ENCODE measurements at places on chromosomes 16 and 17.
A peak's percentile ranks its signal among the peaks of the same experiment; 100 is the strongest.

GRCh38 chr17:57684711-57685498, 60.2 kb downstream of the CCDC182 start:
- no peak for DNase-seq

DNA sequence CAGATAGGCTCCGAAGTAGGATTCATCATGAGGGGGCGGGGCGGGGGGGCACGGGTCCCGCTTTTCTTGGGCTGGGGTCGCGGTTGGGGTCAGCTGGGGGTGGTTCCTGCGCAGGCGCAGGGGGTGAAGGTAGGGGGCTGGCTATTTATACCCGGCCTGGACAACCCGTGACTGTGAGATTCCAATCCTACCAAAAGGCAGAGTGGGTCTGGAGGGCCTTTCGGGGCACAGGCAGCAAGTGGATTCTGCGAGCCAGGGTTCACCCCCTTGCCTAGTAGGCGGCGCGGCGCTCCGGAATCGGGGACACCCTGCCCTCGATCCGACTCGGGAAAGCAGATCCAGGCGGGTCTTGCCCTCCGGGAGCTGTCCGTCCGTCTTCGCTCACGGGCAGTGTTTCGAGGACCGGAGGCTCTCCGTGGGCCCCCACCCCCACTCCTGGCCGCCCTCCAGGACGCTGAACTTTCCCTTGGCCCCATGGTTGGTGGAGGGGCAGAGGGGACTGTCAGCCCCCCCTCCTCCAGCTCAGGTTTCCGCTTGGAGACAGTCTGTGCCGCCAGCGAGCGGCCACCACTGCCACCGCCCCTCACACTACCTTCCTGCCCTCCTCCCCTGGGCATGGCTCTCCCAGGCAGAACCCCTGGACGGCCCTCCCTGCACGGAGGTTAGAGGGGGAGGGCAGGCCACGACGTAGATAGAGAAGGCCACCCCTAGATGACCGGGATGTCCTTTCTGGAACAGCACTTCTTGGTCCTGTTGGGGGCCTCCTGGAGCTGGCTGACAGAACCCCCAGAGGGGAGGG, 634 bp downstream of the SLC2A4 start:
- no peak for DNase-seq

GRCh38 chr17:72212041-72212440, 91.2 kb downstream of the SOX9 start:
- no peak for DNase-seq

- DNase-seq, result peak; percentile 22
Measured at GRCh38 chr17:17109907-17110306, 67.7 kb downstream of the MPRIP start.

DNA sequence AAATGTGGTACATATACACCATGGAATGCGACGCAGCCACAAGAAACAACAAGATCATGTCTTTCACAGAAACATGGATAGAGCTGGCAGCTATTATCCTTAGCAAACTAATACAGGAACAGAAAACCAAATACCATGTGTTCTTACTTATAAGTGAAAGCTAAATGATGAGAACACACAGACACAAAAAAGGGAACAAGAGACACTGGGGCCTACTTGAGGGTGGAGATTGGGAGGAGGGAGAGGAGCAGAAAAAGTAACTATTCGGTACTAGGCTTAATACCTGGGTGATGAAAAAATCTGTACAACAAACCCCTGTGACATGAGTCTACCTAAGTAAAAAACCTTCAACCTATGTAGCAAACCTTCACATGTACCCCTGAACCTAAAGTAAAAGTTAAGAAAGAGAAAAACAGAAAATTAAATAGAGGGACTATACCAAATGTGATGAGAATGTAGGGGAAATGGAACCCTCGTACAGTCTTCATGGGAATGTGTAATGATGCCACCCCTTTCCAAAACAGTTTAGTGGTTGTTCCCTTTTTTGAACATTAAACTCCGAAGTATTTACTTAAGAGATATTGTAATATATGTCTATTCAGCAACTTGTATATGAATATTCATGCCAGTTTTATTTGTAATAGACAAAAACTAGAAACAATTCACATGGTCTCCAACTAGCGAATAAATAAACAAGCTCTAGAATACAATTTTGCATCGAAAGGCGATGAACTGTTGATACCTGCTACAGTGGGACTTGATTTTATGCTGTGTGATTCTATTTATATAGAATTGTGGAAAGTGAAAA, 33.9 kb downstream of the AHSP start:
- no peak for DNase-seq

DNA sequence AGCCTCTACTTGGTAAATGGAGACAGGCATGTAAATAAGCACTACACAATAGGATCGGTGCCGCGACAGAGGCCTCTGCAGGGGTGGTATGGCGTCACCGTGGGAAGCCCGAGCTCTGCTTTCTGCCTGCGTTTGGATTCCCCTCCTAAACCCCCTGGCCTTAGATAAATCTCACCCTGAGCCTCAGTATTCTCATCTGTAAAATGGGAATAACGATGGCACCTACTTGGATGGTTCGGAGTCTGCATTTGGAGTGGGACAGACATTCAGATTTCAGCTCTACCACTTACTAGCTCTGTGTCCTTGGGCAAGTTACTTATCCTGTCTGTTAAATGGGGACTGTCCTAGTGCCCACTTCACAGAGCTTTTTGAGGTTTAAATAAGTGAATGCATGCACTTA, 42.8 kb upstream of the TNRC6A start:
- no peak for DNase-seq

DNA sequence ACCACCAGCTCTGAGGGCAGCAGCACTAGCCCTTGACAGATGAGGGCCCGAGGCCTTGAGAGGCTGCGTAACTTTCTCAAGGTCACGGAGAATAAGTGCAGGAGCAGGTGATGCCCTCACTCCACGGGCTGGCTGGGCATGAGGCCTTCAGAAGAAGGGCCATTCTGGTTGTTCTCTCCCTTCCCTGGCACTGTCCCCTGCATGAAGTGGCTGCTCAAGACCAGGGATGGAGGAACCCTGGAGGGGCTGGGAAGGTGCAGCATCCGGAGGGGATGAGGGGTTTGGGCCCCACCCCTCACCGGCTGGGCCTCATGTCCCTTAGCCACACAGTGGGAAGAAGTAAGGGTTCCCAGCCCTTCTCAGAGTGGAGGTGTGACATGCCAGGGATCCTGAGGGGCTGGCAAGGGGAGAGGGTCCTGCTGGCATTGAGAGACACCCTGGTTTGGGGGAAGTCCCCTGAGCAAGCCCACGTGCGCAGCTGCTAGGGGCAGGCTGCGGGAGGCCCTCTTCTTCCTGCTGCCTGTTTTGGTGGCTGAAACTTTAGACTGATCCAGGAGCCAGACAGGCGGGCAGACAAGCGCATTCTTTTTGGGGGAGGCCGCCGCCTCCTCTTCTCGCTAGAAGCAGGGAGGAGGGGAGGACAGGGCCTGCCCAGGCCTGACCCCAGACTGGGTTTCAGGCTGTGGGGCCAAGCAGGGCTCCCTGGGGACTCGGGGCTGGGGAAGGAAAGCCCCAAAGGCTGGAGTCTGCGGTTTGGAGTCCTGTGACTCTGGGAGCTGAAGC, 74.0 kb downstream of the N4BP1 start:
- DNase-seq, result no peak

- DNase-seq, result no peak
Measured at GRCh38 chr16:69818891-69819545, 56.9 kb downstream of the WWP2 start.

DNA sequence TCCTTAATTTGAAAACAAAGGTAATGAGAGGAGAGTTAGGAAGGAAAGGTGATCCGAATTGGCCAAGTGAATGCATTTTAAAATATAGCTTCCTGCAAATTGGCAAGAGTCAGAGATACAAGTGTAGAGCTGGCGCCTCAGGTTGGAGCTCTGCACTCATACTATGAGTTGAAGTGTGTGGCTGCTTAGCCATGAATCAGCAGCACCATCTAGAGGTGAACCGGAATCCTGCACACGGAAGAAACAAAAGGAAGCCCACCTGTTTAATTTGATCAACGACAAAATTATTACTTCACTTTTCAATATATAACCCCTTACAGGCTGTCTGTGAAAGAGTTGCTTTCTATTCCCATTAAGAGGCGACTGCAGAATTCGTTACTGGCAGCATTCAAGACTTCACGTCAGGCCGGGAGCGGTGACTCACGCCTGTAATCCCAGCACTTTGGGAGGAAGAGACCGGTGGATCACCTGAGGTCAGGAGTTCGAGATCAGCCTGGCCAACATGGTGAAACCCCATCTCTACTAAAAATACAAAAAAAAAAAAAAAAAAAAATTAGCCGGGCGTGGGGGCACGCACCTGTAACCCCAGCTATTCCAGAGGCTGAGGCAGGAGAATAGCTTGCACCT, 1253.7 kb upstream of the CDH8 start:
- peak; percentile 36 for DNase-seq

GRCh38 chr16:82439678-82440293, 187.0 kb upstream of the CDH13 start:
- DNase-seq, result no peak

GRCh38 chr17:48522031-48522653, 8.7 kb downstream of the HOXB1 start:
- no peak for DNase-seq

- peak; percentile 43 for DNase-seq
Measured at GRCh38 chr16:85196976-85197375, 84.7 kb upstream of the CIBAR2 start.

DNA sequence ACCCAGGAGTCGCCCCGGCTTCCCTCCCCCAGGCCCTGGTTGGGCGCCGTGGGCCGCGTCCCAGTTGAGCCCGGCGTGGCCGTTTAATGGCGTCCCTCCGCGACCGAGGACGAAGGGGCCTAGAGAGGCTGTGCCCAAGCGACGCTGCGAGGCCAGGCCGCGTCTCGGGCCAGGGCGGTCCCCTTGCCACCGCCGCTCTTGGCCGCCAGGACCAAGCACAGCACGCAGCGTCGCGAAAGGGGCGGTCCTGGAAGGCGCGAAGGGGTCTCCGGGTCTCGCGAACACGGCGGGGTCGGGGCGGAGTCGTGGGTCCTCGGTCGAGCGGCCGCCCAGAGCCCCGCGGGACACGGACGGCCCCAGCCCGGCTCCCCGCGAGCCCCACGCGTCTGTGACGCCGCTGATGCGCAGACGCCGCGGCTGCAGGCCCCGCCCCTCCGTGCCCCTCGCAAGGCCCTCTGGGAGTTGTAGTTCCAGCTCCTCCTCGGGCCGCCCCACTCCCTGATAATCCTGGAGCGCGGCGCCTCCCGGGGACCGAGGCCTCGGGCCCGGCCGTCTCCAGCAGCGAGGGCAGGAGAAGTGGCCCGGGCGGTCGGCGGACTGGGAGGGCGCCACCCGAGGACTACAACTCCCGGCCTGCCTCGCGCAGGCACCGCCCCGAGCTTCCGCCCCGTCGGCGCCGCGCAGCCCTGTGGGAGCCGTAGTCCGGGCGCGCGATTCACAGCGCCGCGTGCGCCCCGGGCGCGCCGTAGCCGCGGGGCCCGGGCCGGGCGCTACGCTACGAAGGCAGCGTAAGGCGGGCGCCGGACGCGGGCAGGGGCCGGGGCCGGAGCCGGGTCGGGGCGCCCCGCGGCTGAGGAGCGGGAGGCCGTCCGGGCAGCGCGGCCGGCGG, at the start of gene CAPN15:
Gene CAPN15 (plus strand): TSS at position 698 of the 889 bp plus-strand sequence. CDS start 19,127 bp downstream, outside the sequence.
- peak; percentile 97 for DNase-seq

DNA sequence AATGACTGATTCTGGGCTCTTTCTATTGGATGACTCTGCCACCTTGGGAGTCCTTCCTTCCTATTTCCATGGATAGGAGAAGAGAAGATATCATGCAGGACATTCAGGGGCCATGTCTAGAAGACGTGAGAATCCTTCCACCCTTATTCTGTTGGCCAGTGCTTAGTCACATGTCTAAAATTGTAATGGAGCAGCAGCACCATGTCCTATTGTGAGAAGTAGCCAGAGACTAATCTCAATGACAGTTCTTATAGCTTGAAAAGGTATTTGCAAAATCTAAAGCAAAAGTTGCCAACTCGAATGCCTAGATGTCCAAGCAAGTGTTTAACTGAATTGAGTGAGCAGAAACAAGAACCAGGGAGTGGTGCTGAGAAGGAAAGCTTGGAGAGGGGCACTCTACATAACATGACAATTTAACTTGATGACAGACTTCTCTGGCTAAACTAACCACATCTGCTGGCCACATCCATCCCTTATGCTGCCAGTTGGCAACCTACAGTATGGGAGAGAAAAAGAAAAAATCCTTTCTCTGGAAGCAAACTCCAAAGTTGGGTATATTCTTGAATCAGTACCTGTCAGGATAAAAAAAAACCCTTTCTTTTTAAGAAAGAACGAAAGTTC, 225.7 kb downstream of the CDH13 start:
- no peak for DNase-seq

- DNase-seq, result no peak
Measured at GRCh38 chr16:85270374-85270773, 158.1 kb upstream of the CIBAR2 start.

- peak; percentile 27 for DNase-seq
Measured at GRCh38 chr17:82920150-82920549, 80.3 kb upstream of the ZNF750 start.

- DNase-seq, result peak; percentile 81
Measured at GRCh38 chr16:84672276-84673202, 24.2 kb downstream of the KLHL36 start.

GRCh38 chr17:63035695-63036094, 69.7 kb downstream of the TANC2 start:
- no peak for DNase-seq

DNA sequence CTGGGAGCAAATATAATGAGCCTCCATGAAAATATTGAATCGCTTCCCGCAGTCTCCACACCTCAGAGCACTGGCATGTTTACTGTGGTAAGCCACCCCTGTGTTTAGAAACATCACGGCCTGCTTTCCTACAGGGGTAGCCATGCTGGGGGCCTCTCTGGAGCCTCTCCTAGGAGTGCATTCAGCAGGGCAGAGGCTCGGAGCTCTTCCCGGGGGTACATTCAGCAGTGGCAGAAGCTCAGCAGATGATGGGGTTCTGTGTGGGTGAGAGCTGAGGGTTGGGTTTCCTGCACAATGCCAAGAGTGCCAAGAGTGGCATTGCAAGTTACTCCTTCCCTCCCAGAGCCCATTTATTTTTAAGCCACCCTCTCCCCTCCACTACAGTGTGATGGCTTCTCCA, 386.6 kb downstream of the SEC14L1 start:
- DNase-seq, result no peak

DNA sequence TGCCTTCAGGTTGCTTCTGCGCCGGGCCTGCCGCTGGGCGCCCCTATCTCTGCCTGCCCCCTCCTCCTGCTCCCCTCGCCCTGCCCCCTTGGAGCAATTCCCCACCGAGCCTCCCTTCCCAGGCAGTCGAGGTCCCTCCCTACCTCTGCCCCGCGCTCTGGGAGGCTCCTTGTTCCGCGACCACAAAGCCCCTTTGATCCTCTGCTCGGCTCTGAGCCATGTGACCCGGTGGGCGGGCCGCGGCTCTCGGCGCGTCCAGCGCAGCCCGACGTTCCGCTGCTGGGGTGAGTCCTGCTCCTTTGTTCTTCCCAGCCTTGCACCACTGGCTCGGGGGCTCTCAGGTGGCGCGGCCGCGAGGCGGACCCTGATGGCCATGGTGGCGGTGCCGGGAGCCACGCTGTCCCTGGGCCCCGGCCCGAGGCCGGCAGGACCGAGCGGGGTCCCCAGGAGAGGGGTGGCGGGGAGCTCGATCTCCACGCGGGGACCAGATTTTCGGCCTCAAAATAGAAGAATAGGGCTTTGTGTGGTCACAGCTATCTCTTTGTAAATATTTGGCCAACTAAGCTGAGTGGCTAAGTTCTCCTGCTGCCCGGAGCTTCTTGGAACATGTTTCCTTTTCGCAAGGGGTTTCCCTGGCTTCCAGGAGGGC, 310.6 kb downstream of the SEC14L1 start:
- peak; percentile 92 for DNase-seq

GRCh38 chr17:21510686-21511362, 134.7 kb downstream of the KCNJ12 start:
- no peak for DNase-seq
